ENCODE measurements at places on chromosomes 12 and 14. TPM values are rescaled to one million over a fixed set of nuclear protein-coding genes. Genes with fewer than 3 reads are reported as not detected.

GRCh38 chr12:109544955-109545531 lies 28.3 kb downstream of the MMAB start:
- no peak for DNase-seq

The ST8SIA1 gene
- not detected for total RNA-seq

DNA sequence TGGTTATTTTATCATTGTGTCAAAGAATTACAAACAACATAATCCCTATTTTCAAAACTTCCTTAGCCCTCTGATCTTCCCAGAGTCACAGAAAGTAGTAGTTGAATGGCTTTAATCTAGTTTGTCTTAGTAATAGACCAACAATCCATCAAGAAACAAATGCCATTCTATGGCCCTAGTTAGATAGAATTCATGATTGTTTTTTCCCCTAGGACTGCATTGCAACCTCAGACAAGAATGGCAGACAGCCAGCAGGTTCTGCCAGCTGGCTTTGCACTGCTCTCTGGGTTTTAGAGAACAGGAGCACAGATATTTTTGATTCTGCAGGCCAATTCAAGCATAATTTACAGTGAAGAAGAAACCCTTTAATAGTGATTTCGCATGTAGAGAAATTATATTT lies 33.8 kb downstream of the SYT1 start:
- no peak for DNase-seq

GRCh38 chr12:32265456-32265855 lies 133.9 kb upstream of the FGD4 start:
- no peak for DNase-seq

The CCDC177 gene
- not detected for total RNA-seq

The PHETA1 gene
- 10.6 TPM for total RNA-seq

DNA sequence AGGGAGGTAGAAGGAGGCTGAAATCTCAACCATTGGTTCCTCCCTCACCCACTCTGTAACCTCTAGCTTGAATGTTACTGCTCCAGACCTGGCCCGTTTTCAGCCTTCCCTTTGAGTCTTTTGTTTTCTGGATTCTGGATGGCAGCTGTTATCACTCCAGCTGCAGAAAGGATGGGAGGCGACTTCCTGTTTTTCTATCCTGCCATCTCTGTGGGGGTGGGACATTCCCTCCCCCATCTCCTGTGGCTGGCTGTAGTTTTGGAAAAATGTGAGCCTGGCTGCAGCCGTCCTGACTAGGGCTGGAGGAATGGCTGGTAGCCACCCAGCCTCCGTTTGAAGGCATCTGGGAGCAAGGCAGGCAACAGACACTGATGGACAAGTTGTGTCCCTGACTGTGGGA lies 2.9 kb upstream of the PPFIBP1 start:
- DNase-seq: no peak

DNA sequence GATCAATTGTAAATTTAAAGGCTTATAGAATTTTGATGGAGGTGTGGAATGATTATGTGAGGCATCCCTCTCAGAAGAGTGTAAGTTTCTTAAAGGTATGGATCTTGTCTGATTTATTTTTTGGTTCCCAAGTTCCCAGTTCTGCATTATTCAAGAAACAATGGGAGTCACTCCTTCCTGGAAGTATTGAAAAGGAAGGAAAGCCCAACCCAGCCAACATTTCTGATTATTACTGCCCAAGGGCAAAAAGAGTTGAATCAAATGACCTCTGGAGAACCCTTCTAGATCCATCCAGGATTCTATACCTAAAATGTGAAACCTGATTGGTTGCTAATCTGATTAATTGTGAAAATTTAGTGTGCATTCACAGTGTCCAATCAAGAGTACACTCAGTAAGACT lies 166.2 kb downstream of the ANO2 start:
- no peak for DNase-seq

- no peak for DNase-seq
These were observed 80.0 kb upstream of the DICER1 start for GRCh38 chr14:95237121-95237957.

DNA sequence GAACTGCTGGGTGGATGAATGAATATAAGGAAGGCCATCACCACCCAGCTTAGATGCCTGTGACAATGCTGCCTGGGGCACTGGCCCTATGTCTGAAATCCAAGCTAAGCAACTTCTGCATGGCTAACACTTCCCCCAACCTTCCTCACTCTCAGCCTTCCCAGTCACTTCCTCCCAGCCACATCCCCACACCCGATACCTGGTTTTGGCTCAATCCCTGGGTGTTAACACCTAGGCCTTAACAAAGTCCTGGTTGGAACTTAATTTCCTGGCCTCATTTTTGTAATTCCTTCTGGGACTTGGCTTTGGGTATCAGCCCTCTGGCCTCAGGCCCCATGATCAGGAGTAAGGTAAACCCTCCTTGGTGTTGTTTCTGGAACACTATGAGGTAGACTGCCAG lies 110.0 kb downstream of the EFCAB11 start:
- DNase-seq: no peak

The RNU4-1 gene
- total RNA-seq: 2,323 TPM

DNA sequence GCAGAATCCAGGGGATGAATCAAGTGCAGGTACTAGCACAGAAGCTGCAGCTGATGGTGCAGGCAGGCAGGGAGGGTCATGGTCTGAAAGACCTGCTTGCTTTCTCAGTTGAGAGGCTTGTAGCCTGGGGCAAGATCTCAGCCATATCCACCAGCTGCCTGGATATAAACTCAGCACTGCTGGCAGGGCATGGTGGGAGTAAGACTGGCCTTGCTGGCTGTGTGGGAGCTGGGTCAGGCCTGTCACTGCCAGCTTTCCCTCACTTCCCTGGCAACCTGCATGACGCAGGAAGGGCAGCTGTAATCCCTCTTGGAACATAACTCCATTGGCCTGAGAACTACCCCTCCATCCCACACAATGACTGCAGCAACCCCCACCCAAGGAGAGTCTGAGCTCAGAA lies 230.1 kb downstream of the ANO6 start:
- no peak for DNase-seq

The MYH6 gene
- not detected for total RNA-seq

- peak; percentile 23 for DNase-seq
These were observed 17.4 kb upstream of the B4GALNT3 start for GRCh38 chr12:442235-442884.

- DNase-seq: no peak
These were observed 718.1 kb downstream of the DIO2 start for GRCh38 chr14:79493081-79493645.

GRCh38 chr12:96698521-96698920 lies 208.5 kb upstream of the NEDD1 start:
- DNase-seq: no peak

The ASIC1 gene
- 28.9 TPM for total RNA-seq

- DNase-seq: no peak
These were observed 42.6 kb downstream of the TRAFD1 start for GRCh38 chr12:112167718-112168525.

DNA sequence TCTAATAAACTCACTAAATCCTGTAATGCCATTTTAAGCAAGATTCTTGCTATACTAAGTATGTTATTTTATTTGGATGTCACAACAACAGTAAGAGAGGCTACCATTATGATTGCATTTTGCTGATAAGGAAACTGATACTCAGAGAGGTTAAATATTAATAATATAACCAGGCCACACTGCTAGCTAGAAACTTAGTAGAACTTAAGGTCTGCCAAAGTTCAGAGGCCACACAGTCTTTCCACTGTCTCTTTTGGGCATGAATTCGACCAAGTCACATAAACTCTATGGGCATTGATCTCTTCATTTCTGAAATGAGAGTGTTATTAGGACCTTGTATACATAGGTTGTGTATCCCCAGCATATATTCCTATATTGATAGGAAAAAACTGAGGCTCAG lies 147.9 kb downstream of the SYNE2 start:
- no peak for DNase-seq

GRCh38 chr12:68157380-68157779 lies 2.2 kb downstream of the IFNG start:
- no peak for DNase-seq

- DNase-seq: no peak
These were observed 6.7 kb downstream of the FAM222A start for GRCh38 chr12:109720152-109720856.

DNA sequence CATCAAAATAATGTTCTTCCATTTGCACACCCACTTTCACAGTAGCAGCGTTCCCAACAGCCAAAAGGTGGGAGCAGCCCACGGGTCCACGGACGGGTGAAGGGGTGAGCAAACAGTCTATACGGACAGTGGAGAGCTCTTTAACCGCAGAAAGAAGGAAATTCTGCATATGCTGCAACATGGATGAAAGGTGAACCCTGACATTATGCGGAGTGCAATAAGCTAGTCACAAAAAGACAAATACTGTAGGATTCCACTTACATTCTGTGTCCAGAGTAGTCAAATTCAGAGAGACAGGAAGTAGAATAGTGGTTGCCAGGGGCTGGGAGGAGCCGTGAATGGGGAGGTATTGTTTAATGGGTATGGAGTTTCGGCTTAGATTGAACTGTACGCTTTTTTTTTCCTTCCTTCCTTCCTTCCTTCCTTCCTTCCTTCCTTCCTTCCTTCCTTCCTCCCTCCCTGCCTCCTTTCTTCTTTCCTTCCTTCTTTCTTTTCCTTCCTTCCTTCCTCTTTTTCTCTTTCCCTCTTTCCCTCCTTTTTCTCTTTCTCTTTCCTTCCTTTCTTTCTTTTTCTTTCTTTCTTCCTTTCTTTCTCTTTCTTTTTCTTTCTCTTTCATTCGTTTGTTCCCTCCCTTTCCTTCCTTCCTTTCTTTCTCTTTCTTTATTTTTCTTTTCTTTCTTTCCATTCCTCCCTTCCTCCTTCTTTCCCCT lies 15.8 kb upstream of the ANKRD9 start:
- DNase-seq: peak; percentile 39

The KCNK13 gene
- 2.2 TPM for total RNA-seq

DNA sequence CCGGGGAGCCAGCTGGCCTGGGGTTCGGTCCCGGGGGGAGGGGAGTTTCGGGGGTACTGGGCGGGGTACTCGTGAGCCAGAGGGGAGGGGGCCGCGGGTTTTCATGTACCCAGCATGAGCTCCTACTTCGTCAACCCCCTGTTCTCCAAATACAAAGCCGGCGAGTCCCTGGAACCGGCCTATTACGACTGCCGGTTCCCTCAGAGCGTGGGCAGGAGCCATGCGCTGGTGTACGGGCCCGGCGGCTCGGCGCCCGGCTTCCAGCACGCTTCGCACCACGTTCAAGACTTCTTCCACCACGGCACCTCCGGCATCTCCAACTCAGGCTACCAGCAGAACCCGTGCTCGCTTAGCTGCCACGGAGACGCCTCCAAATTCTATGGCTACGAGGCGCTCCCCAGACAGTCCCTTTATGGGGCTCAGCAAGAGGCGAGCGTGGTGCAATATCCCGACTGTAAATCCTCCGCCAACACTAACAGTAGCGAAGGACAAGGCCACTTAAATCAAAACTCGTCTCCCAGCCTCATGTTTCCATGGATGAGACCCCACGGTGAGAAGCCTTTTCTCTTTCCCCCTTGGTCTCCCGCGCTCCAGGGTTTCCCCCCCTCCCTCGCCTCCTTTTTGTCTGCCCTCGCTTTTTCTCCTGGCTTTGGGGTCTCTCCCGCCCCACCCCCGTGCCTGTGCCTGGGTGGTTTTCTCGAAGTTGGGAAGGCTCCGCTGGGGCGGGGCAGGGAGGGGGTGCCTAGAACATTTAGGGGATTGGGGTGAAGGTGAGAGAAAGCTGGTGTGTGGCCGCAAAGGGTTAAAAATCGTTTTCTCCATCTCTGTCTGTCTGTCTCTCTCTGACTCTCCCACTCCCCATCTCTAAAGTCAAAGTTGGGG lies 627 bp downstream of the HOXC8 start:
- DNase-seq: no peak

DNA sequence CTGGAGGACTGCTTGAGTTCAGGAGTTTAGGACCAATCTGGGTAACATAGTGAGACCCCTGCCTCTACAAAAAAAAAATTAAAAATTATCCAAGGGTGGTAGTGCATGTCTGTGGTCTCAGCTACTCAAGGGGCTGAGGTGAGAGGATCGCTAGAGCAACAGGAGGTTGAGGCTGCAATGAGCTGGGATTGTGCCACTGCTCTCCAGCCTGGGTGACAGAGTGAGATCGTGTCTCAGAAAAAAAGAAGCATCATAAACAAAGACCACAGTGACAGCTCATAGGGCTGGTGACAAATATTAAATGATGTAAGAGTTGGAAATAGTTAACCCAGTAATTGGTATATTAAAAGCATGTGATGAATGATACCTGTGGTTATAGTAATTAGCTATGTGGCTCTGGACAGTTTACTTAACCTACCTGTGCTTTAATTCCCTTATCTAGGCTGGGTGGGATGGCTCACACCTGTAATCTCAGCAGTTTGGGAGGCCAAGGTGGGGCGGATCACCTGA lies 68.0 kb downstream of the GSC start:
- no peak for DNase-seq

The KRT72 gene
- total RNA-seq: 0.17 TPM

The PLA2G1B gene
- total RNA-seq: 2.0 TPM

DNA sequence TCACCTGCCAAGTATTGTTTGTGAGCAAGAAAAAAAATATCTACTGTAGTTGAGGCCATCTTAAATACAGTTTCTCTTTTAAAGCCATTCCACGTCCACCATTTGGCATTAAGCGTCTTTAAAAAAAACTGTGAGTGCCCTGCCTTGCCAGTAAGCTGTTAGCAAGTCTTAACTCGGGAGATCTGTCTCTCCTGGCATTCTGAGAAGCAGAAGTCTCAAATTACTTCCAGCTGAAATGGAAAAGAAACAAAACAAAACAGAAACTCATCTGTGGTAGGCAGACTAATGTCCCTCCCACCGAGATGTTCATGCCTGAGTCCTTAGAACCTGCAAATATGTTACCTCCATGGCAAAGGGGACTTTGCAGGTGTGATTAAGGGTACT lies 126.2 kb downstream of the CRADD start:
- DNase-seq: no peak

The FGD4 gene
- 7.7 TPM for total RNA-seq

DNA sequence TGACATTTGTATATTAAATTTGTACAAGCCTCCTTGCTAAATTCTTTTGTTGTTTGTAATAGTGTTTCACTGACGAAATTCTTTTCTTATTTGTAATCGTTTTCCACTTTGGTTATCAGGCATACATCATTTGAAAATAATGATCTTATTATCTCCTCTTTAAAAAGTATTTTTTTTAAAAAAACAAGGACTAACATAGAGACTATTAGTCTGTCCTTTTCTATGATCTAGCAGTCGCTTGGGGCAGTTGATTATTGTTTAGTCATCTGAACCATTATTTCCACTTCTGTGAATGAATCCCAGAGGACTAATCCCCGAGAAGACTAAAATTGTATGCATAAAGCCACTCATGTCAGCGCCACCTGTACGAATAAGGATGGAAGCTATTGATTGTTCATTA lies 11.5 kb downstream of the ADGRD1 start:
- no peak for DNase-seq

- DNase-seq: no peak
These were observed 37.5 kb upstream of the YAF2 start for GRCh38 chr12:42275499-42275898.
